ENCODE measurements at places on chromosomes 11 and 22.

GRCh38 chr11:92846491-92847125, 122.8 kb upstream of the MTNR1B start:
- DNase-seq = no peak

DNA sequence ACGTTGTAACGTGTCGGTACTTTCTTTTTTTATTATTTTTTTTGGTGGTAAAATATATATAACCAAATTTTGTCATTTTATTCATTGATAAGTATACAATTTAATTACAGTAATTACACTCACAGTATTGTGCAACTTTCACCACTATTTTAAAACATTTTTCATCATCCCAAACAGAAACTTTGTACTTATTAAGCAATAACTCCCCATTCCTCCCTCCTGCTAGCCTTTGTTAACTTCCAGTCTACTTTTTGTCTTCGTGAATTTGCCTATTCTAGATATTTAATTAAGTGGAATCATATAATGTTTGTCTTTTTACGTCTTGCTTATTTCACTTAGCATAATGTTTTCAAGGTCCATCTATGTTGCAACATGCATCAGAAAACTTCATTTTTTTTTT, 58.5 kb downstream of the STIM1 start:
- DNase-seq = no peak

- DNase-seq = no peak
Measured at GRCh38 chr22:23549198-23549595, 30.9 kb downstream of the IGLL1 start.

DNA sequence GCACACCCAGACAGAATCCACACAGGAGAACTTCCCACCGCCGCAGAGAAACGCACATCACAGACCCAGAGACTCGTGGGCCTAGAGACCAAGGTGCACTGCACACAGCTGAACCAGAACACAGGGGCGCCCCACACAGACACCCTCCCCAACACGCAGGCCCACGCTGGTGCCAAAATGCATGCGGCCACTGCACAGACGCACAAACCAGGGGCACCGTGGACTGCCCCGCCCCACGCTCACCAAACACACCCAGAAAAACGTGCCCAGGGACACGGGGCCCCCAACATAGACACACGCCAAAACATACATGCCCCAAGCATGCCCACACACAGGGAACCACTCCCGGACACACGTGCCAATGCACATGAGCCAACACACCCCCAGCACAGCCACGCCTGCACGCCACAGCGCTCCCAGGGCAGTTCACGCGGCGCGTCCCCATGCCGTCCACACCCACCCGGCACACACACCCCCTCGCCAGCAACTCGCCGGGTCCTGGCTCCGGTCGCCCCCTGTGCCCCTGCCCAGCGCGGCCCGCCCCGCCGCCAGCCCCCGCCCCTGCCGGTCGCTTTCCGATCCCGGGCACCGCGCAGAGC, 7.8 kb downstream of the ELFN2 start:
- no peak for DNase-seq

GRCh38 chr22:33823552-33823951, 96.7 kb downstream of the LARGE1 start:
- no peak for DNase-seq

DNA sequence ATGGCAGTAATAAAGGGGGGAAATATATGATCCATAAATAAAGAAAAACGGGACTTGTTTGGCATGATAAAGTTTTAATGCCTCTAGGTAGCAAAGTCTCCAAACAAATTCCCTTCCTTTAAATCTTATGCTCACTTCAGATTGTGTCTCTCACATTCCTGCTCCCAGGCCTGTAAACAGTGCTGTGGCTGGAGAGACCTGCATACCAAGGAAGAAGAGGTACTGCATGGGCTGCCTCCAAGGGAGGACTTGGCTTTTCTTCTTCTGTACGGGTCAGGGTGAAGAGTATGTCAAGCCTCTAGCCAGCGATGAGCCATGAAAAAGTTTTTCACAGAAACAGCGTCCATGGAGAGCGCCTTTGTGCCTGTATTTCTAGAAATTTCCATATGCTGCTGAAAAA, 161.8 kb downstream of the KIRREL3 start:
- no peak for DNase-seq

GRCh38 chr22:20509344-20510047, 2.1 kb downstream of the MED15 start:
- peak; percentile 63 for DNase-seq

DNA sequence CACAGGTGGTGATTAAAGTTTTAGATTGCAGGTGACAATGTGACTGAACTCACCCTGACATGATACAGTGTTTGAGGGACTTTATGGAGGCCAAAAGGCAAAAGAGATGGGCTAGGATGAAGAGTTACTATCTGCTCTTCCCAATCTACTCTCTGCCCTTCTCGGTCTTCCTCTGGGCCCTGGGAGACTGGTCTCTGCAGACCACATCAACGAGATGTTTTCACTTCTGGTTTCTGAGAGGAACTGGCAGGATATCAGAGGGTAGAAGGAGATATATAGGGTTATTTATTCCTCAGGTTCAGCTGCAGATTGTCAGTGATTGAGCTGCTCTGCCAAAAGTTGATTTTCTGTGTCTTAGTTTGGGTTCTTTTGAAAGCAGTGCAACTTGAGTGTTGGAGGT, 32.4 kb upstream of the CD44 start:
- DNase-seq = no peak

GRCh38 chr11:91305402-91305801, 919.2 kb upstream of the FAT3 start:
- no peak for DNase-seq

DNA sequence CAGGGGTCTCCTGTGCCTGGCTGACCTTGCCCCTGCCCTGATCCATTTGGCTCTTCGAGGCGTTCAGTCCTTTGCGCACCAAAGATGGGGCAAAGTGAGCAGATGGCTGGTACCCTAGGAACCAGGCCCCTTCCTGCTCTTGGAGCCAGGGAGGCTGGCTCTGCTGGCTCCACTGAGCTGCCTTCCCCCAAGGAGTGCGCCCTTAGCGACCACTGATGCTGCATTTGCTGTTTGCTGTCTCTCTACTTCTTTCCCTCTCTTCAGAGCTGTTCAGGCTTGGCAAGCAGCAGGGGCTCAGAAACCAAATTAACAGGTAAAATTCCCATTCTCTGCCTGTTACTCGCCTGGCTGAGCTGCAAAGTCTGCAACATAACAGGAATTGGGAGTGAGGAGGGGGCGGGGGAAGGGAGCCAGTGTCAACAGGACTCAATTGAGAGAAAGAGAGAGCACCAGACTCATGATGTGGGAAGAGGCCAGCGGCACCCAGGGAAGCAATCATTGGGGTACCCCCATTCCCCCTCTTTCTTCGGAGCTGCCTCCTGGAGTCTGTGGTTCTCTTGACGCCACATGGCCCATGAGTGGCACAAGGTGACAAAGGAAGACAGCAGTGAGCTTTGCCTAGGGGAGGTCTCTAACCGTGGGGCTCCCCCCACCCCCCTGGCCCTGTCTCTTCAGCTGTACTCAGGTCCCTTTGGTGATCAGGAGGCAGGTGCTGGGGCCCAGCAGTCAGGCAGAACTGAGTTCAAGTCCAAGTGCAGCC, 102.3 kb downstream of the TP53I11 start:
- DNase-seq = no peak

Data from activated T-cell treated with anti-CD3 and anti-CD28 coated beads, Interleukin-2, amount 50 U/mL, for 48 hours (primary cell).